ENCODE measurements at places on chromosomes 2 and 18.

- peak; percentile 96 for DNase-seq
Measured at GRCh38 chr2:64859312-64860212, 129.6 kb upstream of the SLC1A4 start.

DNA sequence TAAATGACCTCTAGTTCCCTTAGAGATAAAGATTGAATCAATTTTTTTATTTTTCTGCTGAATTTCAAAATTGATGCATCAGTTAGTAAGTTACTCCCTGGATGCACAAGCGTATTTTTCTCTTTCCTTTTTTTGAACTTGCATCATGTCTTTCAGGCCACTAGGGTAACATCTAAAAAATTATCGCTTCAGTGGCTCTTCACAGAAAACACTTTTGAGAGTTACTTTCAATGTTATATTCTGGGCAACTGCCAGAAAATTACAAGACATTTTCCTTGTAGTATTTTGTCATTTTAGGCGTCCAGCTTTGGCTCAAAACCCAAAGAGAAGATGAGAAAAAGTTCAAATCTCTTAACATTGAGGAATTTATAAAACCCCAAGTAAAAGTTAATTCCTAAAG, 59.8 kb downstream of the DSEL start:
- DNase-seq: no peak

DNA sequence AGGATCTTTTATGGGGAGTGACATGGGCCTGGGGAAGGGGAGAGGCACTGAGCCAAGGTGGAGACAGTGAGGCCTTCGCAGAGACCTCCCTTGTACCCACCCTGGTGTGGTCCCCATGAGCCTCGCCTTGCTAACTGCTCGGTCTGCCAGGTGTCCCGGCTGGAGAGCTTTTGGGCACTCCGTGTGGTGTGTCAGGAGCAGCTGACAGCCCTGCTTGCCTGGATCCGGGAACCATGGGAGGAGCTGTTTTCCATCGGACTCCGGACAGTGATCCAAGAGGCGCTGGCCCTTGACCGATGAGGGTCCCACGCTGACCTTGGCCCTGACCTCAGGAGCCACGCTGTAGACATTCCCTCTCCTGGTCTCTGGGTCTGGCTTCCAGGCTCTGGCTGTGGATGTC, 11.5 kb upstream of the SLC4A3 start:
- no peak for DNase-seq

DNA sequence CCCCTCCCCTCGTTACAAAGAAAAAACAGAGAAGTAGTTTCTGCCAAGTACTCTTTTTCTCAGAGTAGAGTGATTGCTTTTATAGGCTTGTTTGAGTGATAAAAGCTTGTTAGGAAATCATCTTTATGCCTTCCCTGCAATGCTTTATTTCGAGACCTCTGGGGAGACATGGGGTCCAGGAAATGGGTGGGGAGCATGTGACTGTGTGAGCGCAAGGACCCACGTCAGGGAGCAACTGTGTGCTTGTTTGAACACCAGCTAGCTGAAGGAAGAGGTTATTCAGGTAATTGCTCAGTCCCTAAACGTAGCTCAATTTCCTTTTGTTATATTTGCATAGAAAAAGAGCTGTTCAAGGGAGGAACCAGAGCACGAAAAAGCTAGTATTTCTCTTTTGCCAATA, 187.3 kb downstream of the FAM210A start:
- DNase-seq: no peak

DNA sequence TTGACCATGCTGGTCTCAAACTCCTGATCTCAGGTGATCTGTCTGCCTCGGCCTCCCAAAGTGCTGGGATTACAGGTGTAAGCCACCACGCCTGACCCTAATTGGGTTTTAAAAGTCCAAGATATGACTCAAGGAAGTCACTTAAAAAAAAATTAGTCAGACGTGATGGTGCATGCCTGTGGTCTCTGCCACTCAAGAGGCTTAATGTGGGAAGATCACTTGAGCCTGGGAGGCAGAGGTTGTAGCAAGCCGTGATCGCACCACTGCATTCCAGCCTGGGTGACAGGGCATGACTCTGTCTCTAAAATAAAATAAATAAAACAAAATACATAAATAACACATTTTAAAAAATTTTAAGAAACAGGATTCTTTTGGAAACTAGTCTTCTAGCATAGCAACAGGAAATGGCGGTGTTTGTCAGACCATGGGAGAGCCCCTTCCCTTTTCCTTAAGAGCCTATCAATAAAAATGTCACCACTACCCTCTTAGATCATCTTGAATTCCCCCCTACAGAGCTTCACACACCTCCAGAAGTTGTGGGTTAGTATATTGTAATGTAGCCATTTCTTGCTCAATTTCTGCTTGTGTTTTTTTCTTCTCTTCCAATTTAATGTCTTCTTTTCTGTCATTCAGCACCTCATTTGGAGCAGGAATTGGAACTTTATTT, 20.1 kb downstream of the SFT2D3 start:
- no peak for DNase-seq

- DNase-seq: no peak
Measured at GRCh38 chr2:148981324-148981723, 57.2 kb upstream of the LYPD6B start.

DNA sequence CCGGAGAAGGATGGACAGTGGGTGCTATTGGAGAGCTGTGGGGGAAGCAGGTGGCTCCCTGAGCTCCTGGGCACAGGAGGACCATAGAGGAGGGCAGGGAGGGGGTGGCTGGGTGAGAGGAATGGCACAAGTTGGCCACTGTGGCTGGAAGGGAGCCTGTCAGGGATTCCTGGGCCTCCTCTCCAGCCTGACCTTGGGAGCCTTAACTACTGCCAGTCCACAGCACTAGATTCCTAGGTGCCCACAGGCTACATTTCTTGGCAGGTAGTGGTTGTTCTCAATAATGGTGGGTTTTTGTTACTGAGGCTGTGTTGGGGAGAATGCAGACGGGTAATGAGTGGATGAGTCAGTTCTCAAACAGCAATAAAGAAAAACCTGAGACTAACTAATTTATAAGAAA, 26.0 kb downstream of the EFHD1 start:
- DNase-seq: no peak

- no peak for DNase-seq
Measured at GRCh38 chr2:5751873-5752482, 59.8 kb downstream of the SOX11 start.

GRCh38 chr18:44592639-44593038, 88.0 kb upstream of the SETBP1 start:
- no peak for DNase-seq

DNA sequence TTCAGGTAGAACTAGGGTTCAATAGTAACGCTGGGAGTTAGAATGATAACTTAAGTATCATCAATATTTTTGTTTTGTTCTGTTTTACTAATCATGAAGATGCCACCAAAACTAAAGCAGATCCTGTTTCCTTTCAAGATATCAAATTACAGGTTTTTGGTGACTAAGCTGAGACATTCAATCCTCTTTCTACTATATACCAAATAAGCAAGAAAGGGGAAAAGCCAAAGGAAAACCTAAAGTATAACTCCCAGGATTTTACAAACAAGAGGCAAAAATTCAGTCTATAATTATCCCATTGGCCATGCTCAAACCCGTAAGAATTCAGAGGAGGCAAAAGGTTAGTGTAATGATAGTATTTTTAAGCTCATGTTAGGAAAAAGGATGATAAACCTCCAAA, 175.2 kb upstream of the CCDC150 start:
- DNase-seq: no peak

- DNase-seq: no peak
Measured at GRCh38 chr2:196376984-196377877, 205.9 kb upstream of the STK17B start.

DNA sequence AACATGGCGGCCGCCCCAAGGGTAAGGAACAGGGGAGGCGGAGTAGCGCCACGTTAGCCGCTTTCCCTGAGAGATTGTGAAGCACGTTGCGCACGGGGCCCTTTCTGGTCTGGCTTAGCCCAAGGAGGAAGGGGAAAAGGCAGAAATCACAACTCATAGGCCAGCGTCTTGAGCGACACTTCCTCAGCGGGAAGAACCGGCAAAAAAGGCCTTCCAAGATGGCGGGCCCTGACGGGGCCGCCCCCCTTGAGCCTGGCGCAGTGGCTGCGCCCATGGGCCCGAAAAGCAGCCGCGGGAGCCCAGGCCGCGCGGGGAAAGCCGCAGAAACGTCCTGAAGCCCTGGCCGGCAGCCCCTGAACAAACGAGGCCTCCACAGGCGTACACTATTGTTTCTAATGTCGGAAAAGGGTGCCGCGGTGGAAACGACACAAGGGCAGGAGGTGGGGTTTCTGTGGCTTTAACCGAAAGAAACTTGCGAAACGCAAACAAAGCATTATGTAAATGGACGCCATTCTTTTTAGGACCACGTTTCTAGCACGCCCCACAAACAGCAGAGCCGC, 919 bp upstream of the PCBP1 start:
- peak; percentile 73 for DNase-seq

GRCh38 chr2:51778806-51779205, 746.9 kb upstream of the NRXN1 start:
- no peak for DNase-seq

GRCh38 chr2:20424300-20425290, 22.3 kb upstream of the RHOB start:
- DNase-seq: peak; percentile 77

DNA sequence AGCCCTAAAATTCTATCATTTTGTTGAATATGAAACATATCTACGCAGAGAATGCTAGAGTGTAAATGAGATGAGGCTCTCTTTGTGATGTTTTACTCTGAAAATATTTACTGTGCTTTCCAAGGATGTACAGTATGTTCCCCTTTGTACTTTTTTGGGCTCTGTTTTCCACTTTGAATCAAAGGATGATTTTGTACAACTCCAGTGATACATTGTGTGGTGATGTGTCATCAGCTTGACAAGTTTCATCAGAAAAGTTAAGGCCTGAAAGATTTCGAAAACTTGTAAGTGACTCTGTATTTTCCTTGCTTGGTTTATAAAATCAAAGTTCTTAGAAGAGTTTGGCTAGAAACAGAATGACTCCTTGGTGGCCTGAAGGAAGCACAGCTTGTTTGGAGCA, 206.3 kb downstream of the LTBP1 start:
- DNase-seq: no peak

- DNase-seq: peak; percentile 36
Measured at GRCh38 chr2:65366595-65367125, 65.7 kb downstream of the SPRED2 start.

- no peak for DNase-seq
Measured at GRCh38 chr2:224524657-224525056, 60.5 kb downstream of the CUL3 start.

DNA sequence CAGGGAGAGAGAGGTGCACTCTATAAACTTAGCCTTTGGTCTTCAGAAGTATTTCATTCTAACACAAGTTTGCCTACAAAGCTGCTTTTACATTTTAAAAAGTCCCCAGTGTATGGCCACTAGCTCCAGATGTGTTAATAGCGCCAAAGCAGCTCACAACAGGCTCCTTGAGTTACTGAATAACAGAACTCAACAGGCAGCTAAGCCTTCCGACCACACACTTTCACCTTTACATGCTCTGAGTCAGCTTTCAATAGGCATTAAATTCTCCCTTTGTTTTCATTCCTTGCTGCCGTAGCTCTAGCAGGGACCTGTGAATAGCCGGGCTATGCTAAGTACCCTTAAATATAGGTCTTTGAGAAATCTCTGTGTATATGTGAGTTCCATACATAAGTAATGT, 262.8 kb upstream of the PARD3B start:
- DNase-seq: no peak

DNA sequence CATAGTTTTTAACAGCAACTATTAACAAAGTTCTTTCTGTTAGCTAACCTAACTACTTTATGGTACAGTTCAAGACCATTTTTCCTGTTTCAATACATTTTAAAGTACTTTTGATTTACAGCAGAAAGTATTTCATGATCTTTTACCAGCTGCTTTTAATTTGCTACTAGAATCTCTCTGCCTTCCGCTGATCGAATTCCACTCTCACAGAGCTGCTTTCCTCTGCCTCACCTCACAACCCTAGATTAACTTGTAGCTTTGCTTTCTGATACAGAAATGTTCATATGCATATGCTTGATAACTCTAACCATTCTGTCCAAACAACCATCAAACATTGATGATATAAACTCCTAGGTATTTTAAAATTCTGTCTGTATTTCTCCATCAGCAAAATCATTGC, 463.2 kb upstream of the ZEB2 start:
- no peak for DNase-seq

GRCh38 chr2:2146969-2147900, 183.8 kb downstream of the MYT1L start:
- DNase-seq: no peak

- DNase-seq: no peak
Measured at GRCh38 chr2:140424471-140424870, 1644.3 kb upstream of the NXPH2 start.

- DNase-seq: no peak
Measured at GRCh38 chr2:16485251-16485650, 180.4 kb downstream of the CYRIA start.

DNA sequence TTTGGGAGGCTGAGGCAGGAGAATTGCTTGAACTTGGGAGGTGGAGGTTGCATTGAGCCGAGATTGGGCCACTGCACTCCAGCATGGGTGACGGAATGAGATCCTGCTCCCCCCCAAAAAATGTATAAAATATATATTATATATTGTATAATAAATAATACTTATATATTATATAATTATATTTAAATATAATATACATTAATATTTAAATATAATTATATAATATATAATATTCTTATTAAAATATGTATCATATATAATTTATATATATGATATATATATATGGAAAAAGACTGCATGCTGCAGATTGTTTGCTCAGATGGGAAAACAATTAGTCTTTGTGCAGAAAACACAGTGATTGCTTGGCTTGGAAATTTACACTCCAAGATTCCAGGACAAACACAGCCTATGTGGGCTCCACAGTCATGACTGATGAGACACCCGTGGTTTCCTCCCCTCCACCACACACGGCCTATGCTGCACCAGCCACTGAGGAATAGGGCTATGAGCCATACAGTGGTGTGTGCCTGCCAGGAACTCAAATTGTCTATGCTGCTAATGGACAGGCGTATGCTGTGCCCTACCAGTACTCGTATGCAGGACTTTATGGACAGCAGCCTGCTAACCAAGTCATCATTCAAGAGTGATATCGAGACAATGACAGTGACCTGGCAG, 30.0 kb downstream of the PMAIP1 start:
- DNase-seq: no peak

All from lower leg skin (tissue), 4 donors.